Stimulated activated effector memory CD8-positive, alpha-beta T cell treated with anti-CD3 and anti-CD28 coated beads, Interleukin-12 subunit alpha, Interleukin-12 subunit beta, amount 100 ng/mL, for 72 hours (primary cell): ENCODE measurements at places on chromosomes 6 and 20.

DNA sequence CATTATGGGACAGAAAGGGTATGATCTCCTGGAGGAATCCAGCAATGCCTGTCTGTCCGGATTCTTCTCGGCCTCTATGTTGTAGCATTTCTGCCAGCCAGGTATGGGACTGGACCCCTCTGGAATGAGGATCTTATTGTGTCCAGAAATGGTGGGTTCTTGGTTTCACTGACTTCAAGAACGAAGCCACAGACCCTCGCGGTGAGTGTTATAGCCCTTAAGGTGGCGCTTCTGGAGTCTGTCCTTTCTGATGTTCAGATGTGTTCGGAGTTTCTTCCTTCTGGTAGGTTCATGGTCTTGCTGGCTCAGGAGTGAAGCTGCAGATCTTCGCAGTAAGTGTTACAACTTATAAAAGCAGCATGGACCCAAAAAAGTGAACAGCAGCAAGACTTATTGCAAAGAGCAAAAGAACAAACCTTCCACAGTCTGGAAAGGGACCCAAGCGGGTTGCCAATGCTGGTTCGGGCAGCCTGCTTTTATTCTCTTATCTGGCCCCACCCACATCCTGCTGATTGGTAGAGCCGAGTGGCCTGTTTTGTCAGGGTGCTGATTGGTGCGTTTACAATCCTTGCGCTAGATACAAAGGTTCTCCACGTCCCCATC is 62.3 kb upstream of the IER3 start:
- no peak for DNase-seq

DNA sequence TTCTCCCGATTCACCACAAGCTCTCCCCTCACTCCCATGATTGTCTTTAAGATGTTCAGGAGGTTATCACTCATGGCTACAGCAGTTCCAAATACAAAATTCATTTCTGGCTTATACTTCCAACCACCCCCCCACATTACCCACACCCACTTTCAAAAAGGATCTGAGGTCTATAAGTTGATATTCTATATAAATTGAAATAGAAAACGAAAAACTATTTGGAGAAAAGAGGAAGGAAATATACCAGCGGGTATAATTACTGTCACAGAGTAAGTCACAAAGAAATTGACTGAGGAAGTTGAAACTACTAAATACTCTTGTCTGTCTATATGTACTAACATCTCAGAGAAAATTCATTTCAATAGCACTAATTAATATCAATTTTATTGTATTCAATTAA is 112.7 kb upstream of the TNFAIP3 start:
- DNase-seq = no peak

DNA sequence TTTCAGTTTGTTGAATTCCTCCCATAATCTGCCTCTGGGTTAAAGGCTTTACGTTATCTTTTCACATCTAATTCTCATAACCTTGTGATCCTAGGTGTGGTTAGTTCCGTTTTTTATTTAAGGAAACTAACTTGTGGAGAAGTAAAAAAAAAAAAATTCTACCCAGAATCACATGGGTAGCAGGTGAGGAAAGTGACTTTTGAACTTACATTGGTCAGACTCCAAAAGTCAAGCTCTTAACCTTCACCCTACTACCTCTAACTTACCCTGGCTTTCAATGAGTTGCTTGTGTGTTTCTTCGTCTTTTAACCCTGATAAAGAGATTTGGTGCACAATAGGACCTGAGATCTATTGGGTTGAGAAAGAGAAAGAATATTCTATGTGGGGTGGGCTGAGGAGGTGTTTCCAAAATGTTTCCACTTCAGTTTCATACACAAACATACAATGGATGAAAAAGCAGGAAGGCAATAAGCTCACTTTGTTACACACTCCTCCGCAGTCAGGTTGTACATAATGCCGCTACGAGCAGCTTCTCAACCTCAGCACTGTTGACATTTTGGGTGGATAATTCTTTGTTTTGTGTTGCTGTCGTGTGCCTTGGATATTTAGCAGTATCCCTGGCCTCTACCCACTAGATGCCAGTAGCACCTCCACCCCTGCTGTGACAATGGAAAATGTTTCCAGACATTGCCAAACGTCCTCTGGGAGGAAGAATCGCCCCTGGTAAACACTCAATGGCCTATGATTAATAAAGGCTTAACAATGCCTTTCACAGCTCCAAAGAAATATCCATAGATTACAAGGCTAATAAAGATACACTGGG is 193.0 kb upstream of the ZNF217 start:
- DNase-seq = no peak

DNA sequence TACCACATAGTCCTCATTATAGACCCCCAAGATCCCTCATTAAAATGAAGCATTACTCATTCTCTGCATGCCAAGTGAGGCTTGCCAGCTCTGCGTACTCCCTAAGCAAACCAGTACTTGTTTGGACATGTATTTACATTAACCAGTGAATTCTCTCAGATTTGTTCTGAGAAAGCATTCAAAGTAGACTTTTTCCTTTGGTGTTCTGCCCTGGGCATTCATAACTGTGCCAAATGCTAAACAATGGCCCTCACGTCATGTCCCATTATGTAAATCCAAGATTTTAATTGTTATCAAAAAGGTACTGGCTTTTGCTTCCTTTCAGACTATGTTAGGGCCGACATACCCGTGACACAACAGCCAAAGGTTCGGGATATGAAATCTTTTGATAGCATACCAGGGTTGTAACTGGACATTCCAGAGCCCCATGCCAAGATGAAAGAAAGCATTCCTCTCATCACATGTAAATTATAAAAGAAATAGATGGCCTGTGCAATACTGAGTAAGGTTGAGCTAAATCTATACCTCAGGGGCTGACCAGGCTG is 164.2 kb downstream of the ADAT2 start:
- no peak for DNase-seq

- no peak for DNase-seq
Observed at GRCh38 chr6:84449220-84449619, 221.8 kb upstream of the CEP162 start.

DNA sequence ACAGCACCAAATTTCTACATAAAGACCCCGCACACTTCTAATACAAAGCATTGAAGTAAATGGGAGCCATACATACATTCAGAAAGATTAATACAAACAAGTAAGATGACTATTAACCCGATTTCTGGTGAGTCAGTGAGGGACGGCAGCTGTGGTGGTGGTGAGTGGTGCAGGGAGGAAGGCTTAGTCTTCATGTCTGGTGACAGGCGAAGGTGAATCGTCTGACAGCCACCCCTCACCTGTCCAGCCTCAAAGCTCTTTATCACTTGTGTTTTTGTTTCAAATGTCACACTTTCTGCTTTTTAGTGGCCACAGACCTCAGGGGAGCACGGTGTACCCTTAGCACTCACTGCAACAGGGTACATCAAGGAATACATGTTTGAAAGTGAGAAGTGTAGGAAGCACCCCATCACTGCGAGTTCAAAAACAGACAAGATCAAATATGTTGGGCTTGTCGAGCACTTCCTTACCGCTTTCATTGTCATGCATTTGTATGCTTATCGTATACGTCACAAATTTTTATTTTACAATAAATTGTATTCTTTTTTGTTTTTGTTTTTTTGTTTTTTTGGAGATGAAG is 63.5 kb downstream of the IRF4 start:
- no peak for DNase-seq

DNA sequence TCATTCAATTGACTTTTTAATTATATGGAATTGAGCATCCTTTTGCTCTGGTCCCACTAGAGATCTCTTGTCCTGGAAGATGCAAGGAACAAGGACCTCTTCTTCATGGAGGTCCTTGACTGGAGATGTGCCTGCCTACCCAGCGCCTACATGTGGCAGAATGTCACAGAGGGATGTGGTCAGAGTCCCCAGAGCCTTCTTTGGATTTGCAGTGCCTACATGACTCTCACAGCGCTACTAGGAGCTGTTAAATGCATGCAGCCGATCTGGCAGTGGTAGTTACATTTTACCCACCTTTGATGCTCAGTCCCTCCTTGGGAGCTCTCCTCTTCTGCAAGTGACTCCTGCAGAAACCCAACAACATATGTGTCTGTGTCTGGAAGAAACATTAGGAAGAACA is 51.9 kb upstream of the ADTRP start:
- DNase-seq = no peak

DNA sequence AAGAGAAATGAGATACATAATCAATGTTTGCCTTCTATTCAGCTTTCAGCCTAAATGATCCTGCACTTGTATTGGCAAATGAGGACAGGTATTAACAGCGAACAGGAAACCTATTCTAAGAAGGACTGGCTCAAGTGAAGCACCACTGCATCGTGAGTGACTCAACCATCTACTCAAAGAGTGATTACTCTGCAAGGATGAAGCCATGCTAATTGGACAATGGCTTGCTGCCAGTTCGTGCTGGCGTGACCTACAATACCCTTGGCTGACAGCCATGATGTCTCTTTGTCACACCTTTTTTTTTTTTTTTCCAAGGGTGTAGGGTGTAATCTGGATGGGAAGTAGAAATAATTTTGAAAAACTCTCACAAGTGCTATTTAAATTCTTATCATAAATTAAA is 104.9 kb downstream of the GJA10 start:
- peak; percentile 63 for DNase-seq

GRCh38 chr6:6602262-6602661 is 13.7 kb downstream of the LY86 start:
- no peak for DNase-seq

DNA sequence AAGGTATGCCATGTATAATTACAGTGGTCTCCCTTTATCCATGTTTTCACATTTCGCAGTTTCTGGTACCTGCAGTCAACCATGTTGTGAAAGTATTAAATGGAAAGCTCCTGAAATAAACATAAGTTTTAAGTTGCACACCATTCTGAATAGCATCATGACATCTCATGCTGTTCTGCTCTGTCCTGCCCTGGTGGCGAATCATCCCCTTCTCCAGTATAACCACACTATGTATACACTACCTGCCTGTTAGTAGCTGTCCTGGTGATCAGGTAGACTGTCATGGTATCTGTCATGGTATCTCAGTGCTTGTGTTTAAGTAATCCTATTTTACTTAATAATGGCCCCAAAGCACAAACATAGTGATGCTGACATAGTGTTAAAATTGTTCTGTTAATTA is 97.1 kb downstream of the ZFAND3 start:
- DNase-seq = no peak

- DNase-seq = no peak
Observed at GRCh38 chr6:73353636-73354593, at the start of gene DPPA5. TSS of gene DPPA5 (minus strand) at chr6:73354276. CDS start at chr6:73354225, 51 bp downstream.

GRCh38 chr6:170584954-170585498 is 589 bp upstream of the PDCD2 start:
- peak; percentile 51 for DNase-seq

DNA sequence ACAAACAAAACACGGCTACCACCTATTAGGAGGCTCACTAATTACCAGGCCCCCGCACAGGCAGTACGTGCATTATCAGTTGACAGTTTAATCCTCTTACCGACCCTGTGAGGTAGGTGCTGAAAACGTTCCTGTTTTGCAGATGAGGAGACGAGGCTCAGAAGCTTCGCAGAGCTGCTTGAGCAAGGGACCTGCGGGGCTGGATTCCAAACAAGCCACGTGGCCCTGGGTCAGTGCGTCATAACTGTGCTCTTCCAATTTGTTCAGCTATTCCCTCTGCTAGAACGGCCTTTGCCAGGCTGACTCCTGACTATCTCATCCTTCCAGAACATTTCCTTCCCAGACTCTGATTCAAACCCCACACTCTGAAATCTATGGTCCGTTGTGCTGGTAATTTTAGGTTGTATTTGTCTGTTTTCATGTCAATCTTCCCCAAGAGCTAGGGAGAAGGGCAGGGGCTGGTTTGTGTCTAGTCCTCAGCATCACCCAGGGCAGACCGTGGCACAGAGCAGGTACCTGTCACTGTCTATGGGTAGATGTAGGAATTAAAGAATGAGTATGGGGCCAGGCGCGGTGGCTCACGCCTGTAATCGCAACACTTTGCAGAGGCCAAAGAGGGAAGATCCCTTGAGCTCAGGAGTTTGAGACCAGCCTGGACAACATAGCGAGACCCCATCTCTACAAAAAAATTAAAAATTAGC is 28.8 kb upstream of the TLDC2 start:
- no peak for DNase-seq

GRCh38 chr20:63259734-63260460 is 5.6 kb upstream of the NKAIN4 start:
- no peak for DNase-seq

GRCh38 chr20:42295592-42295991 is 677.4 kb upstream of the CHD6 start:
- DNase-seq = no peak

DNA sequence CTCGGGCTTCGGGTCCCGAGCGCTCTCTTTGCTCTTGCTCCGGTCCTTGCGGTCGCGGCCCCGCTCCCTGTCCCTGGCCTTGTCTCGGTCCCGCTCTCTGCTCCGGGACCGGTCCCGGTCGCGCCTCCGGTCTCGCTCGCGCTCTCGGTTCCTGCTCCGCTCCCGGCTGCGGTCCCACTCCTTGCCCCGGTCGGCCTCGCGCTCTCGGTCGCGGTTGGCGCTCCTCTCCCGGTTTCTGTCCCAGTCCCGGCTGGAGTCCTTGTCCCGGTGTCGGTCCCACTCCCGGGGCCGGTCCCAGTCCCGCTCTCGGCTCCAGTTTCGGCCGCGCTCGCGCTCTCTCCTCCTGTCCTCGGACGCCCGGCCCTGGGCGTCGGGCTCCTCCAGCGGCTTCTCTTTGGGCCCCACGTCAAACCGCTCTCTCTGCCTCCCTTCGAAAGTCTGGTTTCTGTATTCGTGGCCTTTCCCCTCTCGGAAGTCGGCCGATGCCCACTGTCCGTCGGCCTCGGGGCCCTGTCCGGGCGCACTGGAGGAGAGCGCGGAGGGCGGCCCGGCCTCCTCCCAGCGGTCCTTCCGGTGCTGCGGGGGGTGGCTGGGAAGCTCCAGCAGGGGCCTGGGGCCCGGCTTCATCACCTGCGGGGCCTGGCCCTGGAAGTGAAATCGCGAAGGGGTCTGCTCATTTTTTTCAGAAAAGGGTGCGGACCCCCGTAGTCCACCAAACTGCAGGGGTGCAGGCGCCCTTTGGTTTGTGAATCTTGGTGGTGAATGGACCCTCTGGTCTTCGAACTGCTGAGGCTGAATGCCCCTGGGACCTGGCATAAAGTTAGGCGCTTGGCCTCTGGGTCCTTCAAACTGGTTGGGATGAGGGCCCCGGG is 17.9 kb upstream of the TCFL5 start:
- DNase-seq = no peak

- no peak for DNase-seq
Observed at GRCh38 chr6:4665489-4666417, 110.5 kb upstream of the CDYL start.

- DNase-seq = no peak
Observed at GRCh38 chr6:102680413-102680812, 1286.9 kb downstream of the GRIK2 start.

DNA sequence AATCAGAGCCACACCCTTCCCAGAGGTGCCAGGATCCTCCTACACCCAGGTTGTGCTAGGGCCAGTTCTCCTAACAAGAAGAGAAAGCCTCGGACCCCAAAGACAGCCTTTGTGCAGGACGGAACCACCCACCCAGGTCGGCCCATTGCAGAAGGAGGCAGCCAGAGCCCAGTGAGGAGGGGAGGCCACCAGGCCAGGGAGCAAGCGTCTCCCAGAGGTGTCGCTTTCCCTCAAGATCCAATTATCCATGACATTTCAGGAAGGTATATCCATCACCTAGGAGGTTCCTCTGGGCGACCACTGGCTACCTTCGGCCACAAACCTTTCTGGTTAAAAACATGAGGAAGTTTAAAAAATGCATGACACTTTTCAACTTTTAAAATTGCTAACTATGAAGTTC is 87.4 kb upstream of the THBS2 start:
- no peak for DNase-seq
